CD4-positive, alpha-beta T cell treated with Interleukin-15 for 1 hour (primary cell): ENCODE measurements at places on chromosomes 1 and 21.

DNA sequence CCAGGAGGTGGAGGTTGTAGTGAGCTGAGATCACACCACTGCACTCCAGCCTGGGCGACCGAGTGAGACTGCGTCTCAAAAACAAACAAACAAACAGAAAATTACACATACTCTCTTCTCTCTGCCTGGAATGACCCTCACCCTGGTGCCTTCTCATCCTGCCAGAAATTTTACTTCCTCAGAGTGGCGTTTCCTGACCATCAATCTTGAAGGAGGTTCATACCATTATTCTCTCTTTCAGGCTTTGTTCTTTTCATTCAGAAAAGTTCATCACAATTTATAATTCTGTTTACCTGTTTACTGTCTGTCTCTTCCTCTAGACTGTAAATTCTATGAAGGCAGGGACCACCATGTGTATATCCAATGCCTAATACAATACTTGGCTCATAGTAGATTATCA is 79.3 kb downstream of the RPS6KA1 start:
- no peak for DNase-seq

- no peak for DNase-seq
Observed at GRCh38 chr1:23868557-23869016, 497 bp upstream of the FUCA1 start.

DNA sequence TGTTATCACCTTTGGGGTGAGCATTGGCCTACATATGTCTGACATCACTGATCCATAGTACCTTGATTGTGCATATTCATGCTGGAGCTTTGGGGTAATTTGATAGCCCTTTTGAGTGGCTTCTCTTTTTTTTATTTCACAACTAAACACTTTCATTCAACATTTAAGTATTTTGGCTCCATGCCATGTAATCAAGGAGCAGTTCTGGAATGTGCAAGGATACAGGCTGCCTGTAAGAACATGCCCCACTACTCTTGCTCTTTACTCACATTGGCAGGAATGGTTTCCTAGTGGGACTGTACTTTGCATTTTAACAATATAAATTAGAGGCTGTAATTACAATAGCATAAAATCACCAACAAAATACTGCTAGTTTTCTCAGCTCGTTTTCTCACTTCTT is 300.7 kb upstream of the SPAG17 start:
- no peak for DNase-seq

DNA sequence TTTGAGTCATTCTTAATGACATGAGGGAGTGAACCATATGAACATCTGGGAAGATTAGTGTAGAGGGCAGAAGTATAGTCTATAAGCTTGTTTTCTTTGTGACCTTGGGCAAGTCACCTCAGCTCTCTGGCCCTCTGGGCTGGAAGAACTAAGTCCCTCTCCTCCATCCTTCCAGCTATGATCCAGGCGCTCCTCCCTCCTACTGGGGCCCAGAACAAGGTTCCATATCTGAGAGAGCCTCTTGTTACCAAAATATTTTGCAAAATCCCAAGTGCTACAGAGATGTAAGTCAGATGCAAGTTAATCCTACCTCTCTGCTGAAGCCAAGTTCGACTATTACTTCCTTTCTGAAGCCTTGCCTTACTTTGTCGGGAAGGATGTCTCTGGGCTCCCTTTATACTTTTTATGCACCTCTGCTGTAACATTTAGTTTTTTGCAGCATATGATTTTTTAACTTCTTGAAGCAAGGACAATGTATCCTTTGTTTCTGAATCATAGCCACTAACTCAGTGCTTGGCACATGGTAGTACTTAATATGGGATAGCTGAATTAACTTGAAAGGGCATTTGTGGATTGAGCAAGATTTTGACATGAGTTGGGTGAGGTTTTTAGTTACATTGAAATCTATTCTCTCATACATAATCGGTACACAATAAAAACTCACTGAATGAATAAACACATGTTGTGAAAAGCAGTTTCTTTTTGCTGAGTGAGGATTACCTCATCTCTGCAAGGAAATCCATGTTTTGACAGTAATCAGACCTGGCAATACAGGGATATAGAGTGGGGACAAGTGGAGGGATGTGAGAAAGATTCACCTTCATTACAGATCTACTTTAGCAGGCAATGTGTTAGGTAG is 54.7 kb upstream of the BEND5 start:
- DNase-seq = no peak

DNA sequence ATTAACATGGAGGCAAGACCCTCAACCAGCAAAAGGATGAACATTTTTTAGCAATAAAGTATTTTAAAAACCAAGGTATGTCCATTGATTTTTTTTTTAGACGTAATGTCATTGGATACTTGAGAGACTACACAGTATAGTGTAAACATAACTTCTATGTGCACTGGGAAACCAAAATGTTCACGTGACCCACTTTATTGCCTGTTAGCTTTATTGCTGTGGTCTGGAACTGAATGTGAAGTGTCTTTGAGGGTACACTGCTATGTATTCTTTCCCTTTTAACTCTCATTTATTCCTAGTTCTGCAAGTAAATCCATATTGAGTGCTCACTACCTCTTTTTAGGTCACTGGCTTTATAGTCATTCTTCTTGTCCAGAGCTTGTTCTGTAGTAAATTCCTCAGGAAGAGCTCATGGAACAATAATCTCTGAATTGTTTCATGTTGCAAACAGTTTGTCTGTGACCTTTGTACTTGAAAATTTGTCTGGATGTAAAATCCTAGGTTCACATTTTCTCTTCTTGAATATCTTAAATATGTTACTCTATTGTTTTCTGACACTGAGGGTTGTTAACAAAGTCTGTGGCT is 20.6 kb downstream of the ABCD3 start:
- DNase-seq = no peak

- no peak for DNase-seq
Observed at GRCh38 chr1:24556414-24556795, 518 bp downstream of the NCMAP start.

- no peak for DNase-seq
Observed at GRCh38 chr1:246724731-246725095, 504 bp downstream of the SCCPDH start.

GRCh38 chr1:57615956-57616355 is 192.1 kb upstream of the DAB1 start:
- no peak for DNase-seq

DNA sequence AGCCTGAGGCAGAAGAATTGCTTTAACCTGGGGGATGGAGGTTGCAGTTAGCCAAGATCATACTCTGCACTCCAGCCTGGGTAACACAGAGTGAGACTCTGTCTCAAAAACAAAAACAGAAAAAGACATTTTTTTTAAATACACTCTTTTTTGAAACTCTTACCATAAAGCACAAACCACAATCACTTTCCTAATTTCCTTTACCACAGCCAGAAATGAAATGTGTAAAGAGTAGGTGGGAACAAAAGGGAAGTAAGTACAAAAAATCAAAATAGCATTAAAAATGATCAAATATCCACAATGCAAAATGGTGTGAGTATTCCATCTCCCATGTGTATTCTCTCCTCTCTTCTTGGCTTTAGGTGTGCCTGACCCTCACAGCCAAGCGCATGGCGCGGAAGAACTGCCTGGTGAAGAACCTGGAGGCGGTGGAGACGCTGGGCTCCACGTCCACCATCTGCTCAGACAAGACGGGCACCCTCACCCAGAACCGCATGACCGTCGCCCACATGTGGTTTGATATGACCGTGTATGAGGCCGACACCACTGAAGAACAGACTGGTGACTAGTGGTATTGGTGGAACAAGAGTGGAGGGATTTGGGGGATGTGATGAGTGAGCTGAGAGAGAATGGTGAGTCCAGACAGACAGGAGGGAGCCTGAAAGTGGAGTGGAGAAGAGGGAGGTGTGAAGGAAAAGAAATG is 14.9 kb downstream of the ATP1A4 start:
- no peak for DNase-seq

DNA sequence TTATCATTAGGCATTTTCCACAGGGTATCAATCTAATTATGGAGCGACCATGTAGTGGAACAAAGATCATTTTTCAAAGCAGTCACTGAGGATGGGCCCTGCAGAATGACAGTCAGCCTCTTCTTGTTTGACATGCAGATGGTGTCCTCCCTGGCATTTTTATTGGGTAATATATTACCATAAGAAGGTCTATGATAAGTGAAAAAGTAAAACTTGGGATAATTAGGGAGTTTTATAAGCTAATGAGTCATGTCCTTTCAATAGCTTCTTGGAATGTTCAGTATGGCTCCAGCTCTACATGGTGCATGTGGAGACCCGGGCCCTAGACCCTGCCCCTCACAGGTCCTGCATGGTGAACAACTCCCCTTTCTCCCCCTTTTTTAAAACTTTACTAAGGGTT is 232.2 kb upstream of the COA6 start:
- DNase-seq = no peak

- DNase-seq = peak; percentile 77
Observed at GRCh38 chr1:161215076-161215475, at the start of gene FCER1G. Gene FCER1G (plus strand): TSS chr1:161215295. CDS start chr1:161215322, 27 bp downstream.

- no peak for DNase-seq
Observed at GRCh38 chr1:109754738-109755137, 9.0 kb downstream of the EPS8L3 start.

DNA sequence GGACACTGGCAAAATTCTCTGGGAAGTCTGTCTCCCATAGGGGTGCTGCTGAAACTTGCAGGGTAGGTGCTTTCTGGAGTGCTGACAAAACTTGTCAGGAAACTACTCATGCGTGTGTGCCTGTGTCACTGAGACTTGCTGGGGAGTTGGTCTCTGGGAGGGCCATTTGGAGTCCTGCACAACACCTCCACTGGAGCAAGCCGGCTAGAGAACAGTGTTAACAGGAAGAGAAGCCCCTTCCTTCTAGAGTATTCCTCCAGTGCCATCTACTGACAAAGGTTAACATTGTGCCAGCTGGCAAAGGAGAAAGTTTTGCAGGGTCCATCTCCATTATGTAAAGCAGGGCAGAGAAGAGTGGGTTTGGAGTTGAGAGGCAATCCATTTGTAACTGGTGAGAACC is 30.0 kb downstream of the ZMYM4 start:
- peak; percentile 35 for DNase-seq

- DNase-seq = no peak
Observed at GRCh38 chr1:94765958-94766357, 54.2 kb upstream of the SLC44A3 start.

DNA sequence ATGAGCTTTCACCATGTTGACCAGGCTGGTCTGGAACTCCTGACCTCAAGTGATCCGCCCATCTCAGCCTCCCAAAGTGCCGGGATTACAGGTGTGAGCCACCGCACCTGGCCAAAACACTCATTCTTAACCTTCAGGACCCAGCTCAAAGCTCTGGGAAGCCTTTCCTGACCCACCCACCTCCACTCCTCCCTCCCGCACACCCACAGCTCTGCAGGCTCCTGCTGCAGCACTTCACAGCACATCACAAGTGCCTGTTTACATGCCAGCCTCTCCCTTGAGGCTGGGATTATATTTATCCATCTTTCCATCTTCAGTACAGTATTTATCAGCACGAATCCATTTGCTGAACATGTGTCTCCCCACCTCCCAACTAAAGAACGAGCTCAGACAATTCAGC is 14.9 kb downstream of the SLC9A1 start:
- no peak for DNase-seq

DNA sequence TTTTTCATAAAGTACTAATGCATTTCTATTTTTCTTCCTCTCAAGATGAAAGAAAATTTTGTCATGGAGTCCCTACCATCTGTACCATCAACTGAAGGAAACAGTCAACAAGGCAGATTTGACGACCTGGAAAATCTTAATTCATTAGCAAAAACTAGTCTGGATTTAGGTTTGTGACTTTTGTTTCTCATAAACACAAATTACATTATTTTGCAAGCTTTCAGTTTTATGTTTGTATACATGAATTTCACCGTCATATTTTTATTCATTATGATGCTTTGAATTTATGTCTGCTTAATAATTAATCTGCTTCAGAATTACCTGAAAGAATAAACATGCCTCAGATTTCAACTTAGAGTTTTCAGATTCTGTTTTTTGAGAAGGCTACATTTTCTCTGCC is 132.9 kb downstream of the PATJ start:
- no peak for DNase-seq

GRCh38 chr1:237115035-237115434 is 73.1 kb downstream of the RYR2 start:
- no peak for DNase-seq

DNA sequence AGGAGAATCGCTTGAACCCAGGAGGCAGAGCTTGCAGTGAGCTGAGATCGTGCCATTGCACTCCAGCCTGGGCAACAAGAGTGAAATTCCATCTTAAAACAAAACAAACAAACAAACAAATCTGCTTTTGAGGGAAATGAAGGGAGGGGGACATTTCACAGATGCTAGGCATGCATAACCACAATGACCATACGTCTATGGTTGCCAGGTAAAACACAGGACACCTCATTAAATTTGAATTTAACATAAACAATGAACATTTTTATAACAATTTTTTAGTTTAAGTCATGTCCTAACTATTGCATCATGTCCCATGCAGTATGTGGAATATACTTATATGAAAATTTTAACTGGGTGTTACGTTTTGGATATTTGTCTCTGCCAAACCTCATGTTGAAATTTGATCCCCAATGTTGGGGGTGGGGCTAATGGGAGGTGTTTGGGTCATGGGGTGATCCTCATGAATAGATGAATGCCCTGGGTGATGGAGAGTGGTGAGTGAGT is 31.0 kb upstream of the ZBTB18 start:
- DNase-seq = no peak

GRCh38 chr1:191608367-191608766 is 549.9 kb upstream of the RGS18 start:
- no peak for DNase-seq

DNA sequence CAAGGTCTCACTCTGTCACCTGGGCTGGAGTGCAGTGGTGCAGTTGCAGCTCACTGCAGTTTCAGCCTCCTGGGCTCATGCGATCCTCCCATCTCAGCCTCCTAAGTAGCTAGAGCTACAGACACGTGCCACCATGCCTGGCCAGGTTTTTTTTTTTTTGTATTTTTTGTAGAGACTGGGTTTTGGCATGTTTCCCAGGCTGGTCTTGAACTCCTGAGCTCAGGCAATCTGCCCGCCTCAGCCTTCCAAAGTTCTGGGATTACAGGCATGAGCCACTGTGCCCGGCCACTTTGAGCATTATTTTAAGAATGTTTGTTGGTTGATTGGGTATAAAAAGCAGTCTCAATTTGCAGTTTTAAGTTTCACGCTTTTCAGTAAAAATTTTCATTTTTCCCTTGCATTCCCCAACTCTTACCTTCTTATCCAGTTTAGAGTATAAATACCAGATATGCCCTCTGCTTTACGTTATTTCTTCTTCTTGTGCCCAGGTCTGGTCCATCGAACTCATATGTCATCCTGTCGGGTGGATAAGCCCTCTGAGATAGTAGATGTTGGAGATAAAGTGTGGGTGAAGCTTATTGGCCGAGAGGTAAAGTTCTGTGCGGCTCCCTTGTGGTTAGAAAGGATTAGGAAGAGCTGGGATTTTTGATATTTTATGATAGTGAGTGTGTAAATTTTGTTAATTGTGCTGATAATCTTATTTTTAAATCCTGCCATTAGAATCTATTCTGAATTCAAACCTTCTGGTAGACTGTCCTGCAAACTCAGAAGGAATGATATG is 36.0 kb downstream of the FABP3 start:
- DNase-seq = no peak

- no peak for DNase-seq
Observed at GRCh38 chr1:150534002-150534401, 15.2 kb upstream of the ADAMTSL4 start.
